Stimulated activated effector memory CD8-positive, alpha-beta T cell treated with anti-CD3 and anti-CD28 coated beads, Interleukin-12 subunit alpha, Interleukin-12 subunit beta, amount 100 ng/mL, for 72 hours (primary cell): ENCODE measurements at places on chromosomes 5 and 9.

GRCh38 chr9:120920806-120921178 is 5.8 kb downstream of the TRAF1 start:
- DNase-seq = no peak

GRCh38 chr5:593511-593910 is 18.6 kb upstream of the CEP72 start:
- DNase-seq = no peak

DNA sequence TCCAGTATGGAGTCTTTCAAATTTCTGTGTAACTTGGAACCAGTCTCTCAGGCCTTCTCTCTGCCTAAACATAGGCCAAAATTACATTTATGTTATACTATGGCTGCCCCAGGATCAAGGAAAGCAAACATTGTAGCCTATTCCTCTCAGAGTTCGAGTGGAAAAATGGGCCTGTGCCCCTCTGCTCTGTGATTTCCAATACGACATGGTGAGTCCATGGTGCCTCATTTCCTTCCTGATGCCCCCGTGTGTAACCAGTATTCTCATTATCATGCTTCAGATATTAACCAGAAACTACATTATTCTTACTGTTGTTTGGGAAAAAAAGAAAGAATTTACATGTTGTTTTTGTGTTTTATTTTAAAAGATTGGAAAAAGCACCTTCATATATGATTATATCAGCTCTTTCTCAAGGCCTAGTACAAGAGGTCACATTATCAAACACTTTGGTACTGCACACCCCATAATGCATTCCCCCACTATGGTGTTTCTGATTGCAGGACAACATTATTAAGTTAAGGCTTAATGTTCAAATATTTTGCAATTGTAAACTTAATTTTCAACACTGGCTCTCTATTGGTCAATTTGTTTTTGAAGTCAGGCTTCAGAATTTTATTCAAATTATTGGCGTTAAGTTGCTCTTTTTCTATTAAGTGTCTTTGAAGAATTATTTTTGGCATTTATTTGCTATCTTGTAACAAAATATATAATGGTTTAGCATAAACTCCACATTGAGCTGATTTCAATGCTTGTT is 151.8 kb upstream of the SLC27A6 start:
- no peak for DNase-seq

GRCh38 chr5:136079195-136079985 is 50.6 kb downstream of the TGFBI start:
- DNase-seq = no peak

DNA sequence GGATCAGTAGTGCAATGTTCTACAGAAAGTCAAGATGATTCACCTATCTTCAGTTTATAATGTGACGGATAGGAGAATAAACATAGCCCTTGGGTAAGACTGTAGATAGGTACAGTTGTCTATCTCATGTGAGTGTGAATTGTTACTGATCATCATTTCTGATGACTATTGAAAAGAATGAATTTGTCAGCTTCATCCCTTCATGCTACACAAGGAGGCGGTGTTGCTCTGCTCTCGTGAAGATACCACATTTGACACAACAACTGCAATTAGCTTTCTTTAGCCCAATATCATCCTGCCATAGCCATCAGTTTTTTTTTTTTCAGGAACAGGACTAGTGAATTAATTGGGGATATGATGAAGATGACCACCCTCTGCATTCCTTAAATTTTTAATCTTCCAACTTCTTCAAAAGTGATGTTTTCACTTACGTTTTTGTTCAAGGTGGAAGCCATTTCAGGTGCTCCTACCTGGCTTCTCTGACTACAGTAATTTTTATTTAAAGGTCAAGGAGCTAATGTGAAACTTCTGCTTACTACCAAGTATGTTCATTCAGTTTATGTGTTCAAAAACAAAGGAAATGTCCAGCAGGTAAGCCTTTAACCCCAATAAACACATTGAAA is 152.9 kb upstream of the MOCS2 start:
- DNase-seq = no peak

DNA sequence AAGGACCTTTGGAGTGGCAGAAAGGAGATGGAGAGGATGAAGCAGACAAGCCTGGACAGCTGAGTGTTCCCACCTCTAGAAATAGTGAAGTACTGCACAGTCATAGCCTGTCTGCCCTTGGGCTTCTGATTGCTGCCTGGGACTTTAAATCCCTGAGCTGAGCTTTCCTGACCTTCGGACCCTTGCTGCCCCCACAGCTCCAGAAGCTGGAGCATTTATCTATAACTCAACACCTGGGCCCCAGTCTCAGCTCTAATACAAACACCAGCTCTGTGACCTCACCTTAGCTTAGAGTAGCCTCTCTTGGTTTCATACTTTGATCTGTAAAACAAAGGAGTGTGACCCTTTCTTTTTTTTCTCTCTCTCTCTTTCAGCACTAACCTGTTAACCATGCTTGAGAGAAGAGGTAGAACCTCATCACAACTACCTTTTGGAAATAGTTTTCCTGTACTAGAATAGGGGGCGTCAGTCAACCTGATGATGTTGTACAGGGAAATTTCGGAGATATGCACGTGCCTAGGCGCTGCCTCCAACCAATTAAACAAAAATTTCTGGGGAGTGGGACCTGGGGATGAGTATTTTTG is 25.4 kb upstream of the ELL2 start:
- no peak for DNase-seq

- DNase-seq = no peak
Observed at GRCh38 chr9:70868041-70868440, 253.4 kb downstream of the TRPM3 start.

DNA sequence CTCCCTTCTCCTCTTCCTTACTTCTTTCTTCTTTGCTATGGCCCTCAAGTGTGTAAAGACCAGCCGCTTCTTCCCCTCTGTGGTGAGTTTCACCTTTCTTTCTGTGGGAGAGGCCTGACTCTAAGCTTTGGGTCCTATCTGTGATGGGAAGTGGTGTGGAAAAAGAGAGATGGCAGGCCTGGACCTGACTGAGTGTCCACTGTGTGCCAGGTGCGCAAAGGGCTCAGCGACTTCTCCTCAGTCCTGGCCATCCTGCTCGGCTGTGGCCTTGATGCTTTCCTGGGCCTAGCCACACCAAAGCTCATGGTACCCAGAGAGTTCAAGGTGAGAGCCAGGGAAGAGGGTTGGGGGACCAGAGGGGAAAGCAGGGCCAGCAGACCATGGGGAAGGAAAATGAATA is 5.9 kb downstream of the SLC4A9 start:
- DNase-seq = no peak

DNA sequence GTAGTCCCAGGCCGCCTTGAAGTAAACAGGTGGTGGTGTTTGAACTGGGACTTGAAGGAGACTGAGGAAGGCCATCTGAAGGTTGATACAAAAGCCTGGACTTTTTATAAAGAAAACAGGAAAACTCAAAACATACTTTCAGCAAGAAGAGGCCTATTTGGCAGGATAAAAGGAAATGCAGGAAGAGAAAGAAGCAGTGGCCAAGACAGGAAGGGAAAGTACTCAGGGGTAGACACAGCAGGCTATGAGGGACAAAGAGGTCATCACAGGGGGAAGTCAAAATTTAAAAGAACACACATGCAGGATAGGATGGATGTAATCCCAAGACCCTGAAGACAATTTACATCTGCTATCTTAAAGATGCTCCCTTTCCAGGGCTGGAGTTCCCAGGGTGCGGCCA is 13.0 kb downstream of the TLE1 start:
- DNase-seq = no peak

- DNase-seq = no peak
Observed at GRCh38 chr9:87108661-87109060, 161.4 kb upstream of the GAS1 start.

DNA sequence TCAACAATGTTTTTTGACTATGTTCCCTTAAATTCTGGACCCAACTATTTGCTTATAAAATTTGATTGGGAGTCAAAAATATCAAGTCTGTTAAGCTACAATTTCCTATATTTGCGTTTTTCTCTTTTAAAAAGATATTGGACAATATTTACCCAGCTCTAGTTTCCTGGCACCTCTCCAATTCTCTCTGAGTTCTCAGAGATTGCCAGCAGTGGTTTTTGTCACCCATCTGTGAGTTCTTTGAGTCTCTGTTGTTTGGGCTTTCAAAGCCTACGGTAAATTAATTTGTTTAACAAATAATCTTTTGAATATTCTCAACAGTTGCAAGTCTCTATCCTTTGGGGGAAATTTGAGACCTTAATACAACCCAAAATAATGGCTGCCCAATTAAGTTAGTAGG is 174.2 kb upstream of the PUM3 start:
- no peak for DNase-seq

DNA sequence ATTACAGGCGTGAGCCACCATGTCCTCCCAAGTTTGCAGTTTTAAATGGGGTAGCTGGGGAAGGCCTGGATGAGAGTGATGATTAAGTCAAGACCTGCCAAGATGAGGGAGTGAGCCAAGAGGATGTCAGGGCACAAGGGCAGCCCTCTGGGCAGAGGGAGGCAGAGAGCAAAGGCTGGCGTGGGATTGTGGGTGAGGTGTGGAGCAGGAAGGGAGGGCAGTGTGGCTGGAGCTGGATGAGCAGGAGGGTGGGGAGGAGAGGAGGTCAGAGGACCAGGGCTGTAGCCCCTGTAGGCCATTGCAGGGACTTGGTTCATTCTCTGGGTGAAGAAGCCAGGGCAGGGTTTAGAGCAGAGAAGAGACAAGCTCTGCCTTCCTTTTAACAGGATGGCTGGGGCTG is 53.7 kb upstream of the CTNNA1 start:
- no peak for DNase-seq

- peak; percentile 75 for DNase-seq
Observed at GRCh38 chr5:79878721-79879336, 112.2 kb downstream of the MTX3 start.

DNA sequence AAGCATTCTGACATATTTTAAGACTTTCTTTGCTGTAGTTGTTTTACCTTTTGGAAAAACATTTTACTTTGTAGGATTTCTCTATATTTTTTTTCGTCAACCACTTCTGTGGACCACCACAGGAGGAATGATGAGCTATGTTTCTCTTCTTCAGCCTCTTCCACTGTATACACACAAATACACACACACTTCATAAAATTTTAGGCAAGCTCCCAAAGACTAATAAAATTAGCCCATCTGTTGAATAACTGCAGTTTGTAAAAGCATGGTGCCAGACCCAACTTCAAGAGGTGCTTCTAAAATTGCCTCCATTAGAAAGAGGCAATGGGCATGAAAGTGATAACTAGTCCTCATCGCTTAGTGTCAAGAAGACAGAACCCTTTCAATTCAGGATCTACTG is 4.1 kb upstream of the CEP120 start:
- DNase-seq = no peak

GRCh38 chr9:3977614-3978112 is 322.2 kb downstream of the GLIS3 start:
- no peak for DNase-seq

DNA sequence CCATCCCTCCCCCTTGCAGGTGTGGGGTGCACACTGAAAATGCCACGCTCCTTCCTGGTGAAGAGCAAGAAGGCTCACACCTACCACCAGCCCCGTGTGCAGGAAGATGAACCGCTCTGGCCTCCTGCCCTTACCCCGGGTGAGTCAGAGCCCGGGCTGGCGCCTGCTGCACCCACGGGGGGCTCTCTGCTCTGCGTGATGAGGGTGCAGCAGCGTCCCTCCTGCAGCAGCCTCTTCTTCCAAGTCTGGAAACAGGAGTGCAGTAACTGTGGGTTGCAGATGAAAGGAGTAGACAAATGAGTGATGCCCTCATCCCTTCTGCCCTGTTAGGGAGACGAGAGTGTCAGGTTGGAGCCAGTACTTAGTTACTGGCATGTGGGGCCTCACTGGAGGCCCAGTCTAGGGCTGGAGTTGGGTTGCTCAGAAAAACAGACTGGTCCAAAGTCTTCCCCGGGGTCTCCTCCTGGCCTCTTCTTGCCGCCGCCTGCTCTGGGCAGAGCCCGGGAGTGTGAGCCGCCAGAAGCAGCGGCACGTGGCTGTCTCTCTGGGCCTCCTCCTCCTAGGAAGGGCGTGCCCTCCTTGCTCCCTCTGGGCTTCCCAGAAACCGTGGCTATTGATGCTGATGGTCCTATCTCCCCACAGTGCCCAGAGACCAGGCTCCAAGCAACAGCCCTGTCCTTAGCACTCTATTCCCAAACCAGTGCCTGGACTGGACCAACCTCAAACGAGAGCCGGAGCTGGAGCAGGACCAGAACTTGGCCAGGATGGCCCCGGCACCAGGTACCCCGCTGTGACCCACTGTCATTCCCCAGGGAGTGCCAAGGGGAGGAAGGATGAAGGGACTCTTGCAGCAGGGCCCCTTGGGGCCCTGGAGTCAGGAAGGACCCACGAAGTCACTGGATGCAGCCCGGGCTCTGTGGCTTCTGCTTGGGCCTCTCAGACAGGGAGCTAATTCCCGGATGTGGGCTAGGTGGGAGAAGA is 8.4 kb downstream of the GFI1B start:
- no peak for DNase-seq

GRCh38 chr5:108379722-108380530 is 2.0 kb downstream of the FBXL17 start:
- DNase-seq = no peak

DNA sequence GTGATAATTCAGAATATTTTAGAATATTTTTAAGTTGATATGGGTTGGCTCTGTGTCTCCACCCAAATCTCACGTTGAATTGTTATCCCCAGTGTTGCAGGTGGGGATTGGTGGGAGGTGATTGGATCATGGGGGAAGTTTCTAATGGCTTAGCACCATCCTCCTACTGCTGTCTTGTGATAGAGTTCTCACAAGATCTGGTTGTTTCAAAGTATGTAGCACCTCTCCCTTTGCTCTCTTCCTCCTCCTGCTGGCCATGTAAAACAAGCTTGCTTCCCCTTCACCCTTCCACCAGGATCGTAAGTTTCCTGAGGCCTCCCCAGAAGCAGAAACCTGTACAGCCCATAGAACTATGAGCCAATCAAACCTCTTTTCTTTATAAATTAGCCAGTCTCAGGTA is 214.6 kb upstream of the C9orf72 start:
- DNase-seq = no peak

DNA sequence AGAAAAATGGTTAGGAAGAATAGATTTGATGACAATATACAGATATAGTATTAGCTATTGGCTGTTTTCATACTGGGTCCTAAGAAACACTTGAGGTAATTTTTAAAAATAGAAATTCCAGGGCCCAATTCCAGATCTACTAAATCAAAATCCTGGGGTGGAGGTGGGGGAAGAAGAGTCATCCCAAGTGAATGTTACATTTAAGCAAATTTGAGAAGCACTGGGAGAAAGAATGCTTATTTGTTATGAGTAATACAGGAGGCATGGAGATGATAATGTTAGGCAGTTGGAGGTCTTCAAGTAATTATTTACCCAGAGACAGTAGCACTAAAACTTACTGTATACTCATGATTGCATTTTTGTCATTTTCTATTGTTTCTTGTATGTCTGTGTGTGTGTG is 93.0 kb upstream of the DAB2 start:
- no peak for DNase-seq

DNA sequence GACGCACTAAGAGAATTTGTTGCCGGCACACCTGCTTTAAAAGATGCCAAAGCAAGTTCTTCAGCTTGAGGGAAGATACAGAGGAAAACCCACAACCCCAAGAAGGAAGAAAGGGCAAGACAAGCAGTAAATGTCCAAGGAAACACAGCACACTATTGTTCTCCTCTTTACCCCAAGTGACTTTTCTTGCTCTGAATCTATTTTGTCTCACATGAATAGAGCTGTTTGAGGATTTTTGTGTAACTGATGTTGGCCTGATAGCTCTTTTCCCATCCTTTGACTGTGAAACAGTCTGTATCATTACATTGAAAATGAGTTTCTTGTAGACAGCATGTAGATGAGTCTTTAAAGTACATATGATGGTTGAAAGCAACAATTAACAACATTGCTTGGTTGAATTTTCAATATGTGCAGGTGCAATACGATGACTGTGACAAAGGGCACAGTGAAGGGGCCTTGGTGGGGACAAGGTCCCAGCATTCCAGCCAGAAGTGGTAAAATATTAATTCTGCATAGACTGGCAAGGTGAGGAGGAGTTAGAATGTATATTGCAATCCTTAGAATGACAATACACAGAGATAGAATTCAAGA is 16.8 kb upstream of the CEP72 start:
- DNase-seq = no peak
